ENCODE measurements at places on chromosomes 16 and 17.

DNA sequence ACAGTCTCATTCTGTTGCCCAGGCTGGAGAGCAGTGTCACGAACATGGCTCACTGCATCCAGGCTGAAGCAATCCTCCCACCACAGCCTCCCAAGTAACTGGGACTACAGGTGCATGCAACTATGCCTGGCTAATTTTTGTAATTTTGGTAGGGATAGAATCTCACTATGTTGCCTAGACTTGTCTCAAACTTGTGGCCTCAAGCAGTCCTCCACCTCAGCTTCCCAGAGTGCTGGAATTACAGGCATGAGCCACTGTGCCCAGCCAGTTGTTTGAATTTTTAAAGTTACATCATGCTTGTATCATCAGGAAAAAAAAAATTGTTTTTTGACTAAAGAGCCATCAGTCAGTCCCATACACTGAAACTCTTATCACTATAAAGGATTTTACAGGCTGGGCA, 17.1 kb upstream of the VPS4A start:
- DNase-seq: no peak

DNA sequence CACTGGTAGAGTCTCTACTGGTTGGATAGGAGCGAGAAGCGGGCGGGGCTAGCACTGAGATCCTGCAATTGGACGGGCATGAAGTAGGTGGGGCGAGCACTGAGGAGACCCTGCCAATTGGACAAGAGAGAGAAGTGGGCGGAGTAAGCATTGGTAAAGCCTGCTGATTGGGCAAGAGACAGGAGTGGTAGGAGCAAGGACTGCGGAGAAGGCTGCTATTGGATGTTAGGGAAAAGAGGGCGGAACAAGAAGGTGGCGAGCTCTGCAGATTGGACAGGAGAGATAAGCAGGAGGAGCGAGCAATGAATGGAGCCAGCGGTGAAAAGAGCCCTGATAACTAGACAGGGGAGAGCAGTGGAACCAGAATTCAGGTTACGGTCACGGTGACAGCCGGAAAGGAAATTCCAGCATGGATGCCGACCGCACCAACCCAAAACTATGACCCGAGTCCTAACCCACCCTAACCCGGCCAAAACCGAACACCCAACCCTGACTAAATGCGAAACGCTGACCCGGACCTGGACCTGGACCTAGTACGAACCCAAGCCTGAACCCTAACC, 4.8 kb downstream of the SCGB1C2 start:
- no peak for DNase-seq

- DNase-seq: no peak
Observed at GRCh38 chr17:5816491-5817070, 232.3 kb upstream of the NLRP1 start.

DNA sequence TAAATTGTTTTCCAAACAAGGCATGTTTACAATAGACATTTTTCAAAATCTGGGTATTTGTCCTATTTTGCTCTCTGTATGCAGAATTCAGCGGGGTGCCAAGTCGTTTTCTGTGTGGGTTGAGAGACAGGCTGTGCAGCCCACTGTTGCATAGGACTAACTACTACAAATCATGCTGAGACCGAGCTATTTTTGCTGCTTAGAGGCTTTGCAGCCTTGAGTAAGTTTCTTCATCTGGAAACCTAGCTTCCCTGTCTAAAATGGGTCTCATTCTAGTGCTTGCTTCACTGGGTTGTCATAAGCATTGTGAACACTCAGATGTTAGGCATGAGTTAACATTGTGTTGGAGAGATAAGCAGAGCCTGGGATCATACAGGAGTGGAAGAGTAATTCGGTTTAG, 1.3 kb downstream of the PRPSAP2 start:
- no peak for DNase-seq

- DNase-seq: no peak
Observed at GRCh38 chr16:4240624-4241023, 1.3 kb downstream of the SRL start.

GRCh38 chr16:69417520-69418199, 6.8 kb upstream of the CYB5B start:
- no peak for DNase-seq

DNA sequence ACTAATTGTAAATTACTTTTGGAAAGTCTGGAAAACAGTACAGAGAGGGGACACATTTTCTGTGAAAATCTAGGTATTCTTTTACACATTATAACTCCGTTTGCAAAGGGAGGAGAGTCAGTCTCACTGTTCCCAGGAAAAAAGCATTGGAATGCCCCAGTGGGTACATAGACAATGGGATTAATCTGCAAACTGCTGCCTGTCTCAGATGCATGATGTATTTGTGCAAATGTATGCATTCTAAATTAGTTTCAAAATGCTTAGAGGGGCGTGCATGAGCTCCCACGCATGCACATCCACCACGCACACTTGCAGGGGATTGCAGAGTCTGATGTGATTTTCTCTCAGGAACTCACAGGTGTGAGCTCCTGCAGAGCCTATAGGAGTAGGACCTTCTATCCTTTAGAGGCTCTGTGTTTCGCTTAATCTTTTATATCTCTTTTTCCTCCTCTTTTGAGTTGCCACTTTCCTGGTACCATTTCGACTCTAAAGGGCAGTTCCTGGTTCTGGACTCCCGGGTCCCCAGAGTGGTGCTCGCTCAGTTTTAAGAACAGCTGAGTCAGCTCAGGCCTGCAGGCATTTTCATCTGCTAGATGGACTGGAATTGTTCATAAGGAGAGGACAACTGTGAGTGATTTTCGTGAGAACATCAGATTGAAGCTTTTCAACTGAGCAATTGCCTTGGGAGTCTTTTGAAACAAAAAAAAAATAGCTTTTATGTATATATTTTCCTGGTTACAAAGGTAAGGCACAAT, 1.1 kb downstream of the BCO1 start:
- no peak for DNase-seq

- no peak for DNase-seq
Observed at GRCh38 chr17:70687421-70687820, 518.1 kb downstream of the KCNJ2 start.

DNA sequence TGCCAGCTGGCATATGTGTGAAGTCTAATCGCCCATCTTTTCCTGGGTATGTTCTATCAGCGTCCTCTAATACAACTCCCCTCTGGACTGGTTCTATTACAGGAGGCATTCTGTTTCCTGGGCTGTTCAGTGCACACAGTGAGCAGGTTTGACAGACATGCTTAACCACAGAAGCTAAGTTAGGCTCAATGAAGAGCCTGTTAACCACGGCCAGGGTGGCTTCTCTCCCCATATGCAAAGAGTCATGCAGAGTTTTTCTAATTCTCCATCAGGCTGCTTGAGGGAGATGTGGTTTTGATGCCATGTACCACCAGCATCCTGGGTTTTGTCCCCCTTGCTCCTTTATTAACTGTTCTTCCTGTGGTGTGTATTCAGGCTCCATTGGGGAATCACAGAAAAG, 57.2 kb upstream of the ALOX12 start:
- no peak for DNase-seq

- no peak for DNase-seq
Observed at GRCh38 chr17:17376362-17376761, 73.2 kb downstream of the NT5M start.

- DNase-seq: no peak
Observed at GRCh38 chr17:73890831-73891405, 246.7 kb upstream of the SDK2 start.

DNA sequence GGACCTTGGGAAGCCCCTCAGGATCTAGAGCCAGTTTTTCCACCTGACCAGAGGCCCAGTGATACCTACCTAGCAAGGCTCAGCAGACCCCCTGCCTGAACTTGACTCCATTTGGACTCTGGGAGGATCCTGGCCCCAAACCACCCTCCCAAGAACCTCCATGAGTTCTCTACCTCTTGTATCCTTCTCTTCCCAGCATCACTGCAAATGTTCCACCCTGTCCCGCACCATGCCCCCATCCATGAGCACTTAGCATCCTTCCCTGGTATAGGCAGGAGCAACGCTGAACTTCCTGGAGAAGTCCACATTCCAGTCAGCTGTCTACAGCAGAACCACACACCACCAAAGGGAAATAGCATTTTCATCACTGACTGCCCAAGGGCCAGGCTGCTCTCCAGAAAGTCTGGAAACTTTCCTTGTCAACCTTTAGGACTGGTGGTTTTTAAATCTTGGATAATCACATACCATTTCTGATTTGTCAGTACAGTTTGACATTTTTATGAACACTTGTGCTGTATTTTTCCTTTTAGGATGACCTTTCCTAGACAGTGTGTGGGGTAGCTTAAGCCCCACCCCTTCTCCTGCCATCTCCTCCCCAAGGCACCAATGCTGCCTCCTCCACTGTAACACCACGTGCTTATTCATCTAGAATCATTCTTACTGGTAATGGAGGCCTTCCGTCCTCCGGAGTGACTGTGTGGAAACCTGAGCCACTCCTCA, 13.9 kb downstream of the EIF4A3 start:
- DNase-seq: no peak

DNA sequence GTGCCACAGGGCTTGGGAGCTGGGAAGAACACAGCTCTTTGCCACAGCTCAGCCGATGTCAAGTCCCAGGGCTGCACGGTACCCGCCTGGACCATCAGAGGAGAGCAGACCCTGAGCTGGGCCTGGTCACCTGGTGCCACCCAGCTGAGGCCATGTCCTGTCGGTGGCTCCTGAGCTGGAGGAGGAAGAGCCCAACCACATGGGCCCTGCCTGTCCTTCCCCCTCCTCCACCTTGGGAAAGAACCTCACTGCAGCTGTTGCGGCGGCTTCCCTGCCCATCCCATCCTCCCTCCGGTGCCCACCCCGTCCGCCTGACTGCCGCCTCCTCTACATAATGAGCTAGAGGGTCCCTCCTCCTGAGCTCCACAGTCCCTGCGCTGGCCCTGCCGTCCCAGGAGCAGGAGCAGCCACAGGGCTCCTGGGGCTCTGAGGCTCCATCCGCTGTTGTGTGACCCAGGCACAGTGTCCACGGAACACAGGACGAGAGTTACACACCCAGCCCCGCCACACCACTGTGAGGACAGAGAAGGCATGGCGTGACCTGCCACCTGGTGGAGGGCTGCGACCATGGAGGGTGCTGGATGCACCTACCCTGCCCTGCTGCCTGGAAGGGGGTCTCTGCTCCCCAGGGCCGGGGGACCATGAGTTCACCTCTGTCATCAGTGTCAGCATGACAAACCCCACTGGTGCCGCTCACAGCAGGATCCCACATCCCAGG, 21.4 kb upstream of the CHMP6 start:
- peak; percentile 26 for DNase-seq
